LHCN-M2 (cell line): ENCODE measurements at places on chromosomes 16 and 17. TPM values are rescaled to one million over a fixed set of nuclear protein-coding genes. Genes with fewer than 3 reads are reported as not detected.

SMTNL2 gene
- not detected in 2 replicates for total RNA-seq

DNA sequence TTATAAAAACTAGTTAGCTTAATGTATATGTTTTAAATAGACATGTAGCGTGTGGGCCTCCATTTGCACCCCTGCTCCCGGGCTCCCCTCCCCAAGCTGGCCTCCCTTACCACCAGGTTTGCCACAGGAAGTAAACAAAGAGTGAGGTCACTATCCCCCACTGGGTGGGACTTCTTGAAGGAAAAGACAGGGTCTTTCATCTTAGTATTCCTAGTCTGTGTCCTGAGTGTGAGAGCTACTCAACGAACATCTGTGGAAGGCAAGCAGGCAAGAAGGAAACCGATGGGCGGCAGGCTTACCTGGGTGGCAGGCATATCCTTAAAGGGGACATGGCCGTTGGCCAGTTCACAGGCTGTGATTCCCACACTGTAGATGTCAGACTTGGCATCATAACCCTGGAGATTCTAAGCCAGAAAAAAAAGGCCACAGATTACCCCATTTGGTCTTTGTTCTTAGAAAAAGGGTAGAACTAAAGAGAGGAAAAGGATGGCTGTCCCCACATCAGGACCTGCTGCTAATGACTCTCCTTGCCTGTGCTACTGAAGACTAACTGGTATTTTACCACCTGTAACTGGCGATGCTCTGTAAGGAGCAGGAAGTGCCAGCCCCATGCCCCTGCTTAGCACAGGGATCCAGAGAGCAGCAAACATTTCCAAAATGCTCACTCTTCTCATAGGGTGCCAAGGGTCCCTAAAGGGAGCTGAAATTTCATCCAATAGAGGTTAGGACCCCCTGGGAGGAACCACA is 6.6 kb upstream of the LIMD2 start:
- DNase-seq = no peak

DNA sequence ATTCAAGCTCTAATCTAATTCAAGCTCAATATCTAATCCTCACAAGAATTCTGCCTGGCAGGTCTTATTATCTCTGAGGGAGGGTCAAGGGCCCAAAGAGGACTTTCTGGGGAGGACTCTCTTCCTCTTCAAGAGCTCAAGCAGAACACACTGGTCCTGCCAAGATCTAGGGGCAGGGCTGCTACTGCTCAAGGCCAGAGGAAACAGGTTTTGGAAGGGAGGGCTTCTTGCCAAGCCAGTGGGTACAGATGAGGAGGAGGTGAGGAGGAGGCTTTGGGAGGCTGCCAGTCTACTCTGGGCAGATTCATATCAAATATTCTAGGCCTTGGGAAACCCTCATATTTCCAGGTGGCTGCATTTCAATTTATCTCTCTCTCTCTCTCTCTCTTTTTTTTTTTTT is 51.8 kb upstream of the IL34 start:
- DNase-seq = no peak

TBC1D3G gene
- not detected in 2 replicates for total RNA-seq

DNA sequence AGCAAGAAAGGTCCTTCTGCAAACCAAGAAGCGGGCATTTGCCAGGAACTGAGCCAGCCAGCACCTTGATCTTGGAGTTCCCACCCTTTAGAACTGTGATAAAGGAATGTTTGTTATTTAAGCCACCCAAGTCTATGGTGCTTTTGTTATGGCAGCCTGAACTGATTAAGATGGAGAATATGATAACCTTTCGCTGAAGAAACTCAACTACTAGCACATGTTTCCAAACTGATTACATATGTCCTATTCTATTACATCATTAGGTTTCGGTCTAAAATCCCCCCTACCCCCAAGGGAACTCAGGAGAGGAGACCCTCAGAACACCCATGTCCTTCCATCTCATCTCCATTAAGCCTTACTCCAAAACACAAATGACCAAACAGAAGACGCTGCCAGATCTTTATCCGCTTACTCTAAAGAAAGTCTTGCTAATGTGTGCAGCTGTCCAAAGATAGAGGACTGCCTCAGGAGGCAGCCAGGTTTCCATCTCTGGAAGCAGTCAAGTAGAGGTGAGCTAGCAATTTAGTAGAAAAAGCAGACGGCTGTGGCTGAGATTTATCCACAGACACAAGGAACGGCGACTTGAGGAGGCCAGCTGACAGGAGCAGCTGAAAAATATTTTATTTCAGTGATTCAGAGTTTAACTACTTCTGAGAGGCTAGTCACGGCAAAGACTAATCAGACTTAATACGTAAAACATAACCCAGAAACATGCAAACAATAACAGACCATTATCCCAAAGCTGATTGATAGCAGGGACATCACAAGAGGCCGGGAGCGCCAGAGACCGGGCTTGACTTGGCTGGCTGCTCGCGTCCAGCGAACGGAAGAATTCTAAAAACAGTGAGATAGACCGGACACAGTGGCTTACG is 611.4 kb upstream of the CDH5 start:
- DNase-seq = peak; percentile 50

DNA sequence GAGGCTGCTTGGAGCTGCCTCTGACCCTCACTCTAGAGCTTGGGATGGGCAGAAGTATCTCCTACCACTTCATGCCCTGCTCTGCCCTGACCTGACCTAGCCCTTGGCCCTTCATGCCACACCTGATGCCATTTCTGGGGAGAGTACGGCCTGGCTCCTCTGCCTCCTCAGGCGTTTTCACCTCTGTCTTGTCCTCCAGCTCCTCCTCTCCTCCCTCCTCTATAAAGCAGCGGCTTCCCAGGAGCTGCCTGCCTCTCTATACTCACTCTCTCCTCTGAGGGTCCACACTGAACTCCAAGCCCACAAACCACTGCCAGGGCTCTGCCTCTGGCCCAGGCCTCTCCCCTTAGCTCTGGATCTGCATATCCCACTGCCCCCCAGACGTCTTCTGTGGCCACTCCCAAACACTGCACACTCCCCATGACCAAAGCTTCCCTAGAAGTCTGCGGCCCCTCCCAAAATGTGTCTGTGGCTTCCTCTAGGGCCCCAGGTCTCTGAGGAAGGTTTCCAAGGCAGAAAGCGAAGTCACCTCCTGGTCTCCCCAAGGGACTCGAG is 52.6 kb downstream of the PITPNM3 start:
- no peak for DNase-seq

PRR35 gene
- 0.06 TPM in 1 of 2 replicates, not detected in the other for total RNA-seq

DNA sequence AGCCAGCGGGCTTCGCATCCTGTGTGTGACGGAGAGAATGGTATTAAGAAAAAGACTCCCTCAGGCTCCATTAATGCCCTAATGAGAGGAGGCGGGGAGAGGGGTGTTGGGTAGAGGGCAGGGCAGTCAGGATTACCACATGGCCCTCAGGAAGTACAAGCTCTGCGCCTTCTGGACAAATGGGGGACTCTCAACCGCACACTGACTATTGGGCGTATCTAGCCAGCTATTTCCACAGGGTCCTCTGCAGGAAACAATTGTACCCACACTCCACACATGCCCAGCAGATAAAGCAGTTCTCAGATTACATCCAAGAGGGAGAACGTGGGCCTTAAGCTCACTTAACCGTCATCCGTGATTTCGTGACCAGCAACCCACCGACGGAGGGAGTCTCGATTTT is 14.7 kb downstream of the NXN start:
- no peak for DNase-seq

ITGAX gene
- not detected in 2 replicates for total RNA-seq

ARHGDIG gene
- not detected in 2 replicates for total RNA-seq

- DNase-seq = no peak
Observed at GRCh38 chr16:23564575-23565363, 7.2 kb downstream of the UBFD1 start.

GRCh38 chr16:49345829-49346228 is 27.8 kb upstream of the C16orf78 start:
- DNase-seq = no peak

DNA sequence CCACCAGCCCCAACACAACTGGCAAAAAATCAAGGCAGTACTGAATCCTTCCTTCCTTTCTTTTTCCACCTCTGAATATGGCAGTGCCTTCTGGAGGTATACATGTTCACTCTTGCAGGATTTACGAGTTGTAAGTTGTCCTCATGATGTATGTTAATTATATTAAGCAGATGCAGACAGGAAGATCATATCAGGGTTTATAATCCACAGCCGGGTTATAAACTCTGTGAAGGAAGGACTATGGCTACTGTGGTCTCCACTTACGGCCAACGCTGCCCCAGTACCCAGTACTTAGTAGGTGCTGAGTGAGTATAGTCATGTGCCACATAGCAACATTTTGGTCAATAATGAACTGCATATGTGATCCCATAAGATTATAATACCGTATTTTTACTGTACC is 19.6 kb upstream of the IRX5 start:
- no peak for DNase-seq

IL17C gene
- not detected in 2 replicates for total RNA-seq

TP53TG3B gene
- total RNA-seq = not detected in 2 replicates

SNF8 gene
- 135 and 146 TPM in 2 replicates for total RNA-seq

ANKRD40CL gene
- not detected in 2 replicates for total RNA-seq

SOX9 gene
- 8.0 and 11.3 TPM in 2 replicates for total RNA-seq

CLDN9 gene
- not detected in 2 replicates for total RNA-seq

DNA sequence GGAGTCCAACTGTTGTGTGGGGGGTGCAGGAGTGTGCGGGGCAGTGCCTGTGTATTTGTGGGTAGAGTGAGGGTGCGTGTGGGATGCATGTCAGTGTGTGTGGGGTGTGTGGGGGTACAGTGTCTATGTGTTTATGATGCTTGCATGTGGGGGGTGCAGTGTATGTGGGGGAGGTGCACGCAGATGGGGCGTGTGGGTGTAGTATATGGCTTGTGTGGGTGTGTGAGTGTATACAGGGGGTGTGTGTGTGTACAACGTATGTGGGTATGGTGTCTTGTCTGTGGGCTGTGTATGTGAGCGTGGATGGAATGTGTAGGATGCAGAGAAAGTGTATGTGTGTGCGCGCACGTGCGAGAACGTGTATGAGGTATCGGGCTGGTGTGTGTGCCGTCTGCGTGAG is 160.4 kb downstream of the ZFHX3 start:
- DNase-seq = no peak

GRCh38 chr16:30185683-30186421 is 2.5 kb downstream of the CORO1A start:
- no peak for DNase-seq

- no peak for DNase-seq
Observed at GRCh38 chr16:4612474-4612931, 2.2 kb downstream of the UBALD1 start.

- no peak for DNase-seq
Observed at GRCh38 chr16:79659344-79659743, 58.8 kb upstream of the MAF start.

ANKS3 gene
- total RNA-seq = 14.4 and 17.9 TPM in 2 replicates

DNA sequence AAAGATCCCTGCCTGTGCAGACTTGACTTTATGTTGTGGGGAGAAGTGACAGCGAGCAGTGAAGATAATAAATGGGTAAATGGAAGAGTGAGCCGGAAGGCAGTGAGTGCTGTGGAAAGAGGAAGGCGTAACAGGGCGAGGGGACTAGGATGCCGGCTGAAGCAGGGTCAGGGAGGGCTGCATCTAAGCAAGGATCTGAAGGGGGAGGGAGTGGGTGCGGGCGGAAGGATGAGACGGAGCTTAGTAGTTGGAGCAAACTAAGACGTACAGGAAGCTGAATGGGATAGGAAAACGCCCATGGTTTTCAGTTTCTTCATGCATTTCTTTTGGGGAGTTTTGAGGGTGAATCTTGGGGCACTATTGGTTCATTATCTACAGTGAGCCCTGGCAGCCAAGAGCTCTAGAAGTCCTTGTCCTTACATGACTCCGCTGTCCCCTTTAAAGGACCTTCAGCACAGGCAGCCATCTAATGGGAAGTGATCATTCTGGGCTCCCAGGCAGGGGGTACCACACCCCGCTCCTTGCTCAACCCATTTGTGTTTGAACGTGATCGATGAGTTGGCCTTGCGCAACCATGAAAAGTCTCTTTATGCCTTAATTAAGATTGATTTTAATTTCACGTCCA is 10.4 kb upstream of the NAT9 start:
- no peak for DNase-seq

DHRS7C gene
- not detected in 2 replicates for total RNA-seq

DNA sequence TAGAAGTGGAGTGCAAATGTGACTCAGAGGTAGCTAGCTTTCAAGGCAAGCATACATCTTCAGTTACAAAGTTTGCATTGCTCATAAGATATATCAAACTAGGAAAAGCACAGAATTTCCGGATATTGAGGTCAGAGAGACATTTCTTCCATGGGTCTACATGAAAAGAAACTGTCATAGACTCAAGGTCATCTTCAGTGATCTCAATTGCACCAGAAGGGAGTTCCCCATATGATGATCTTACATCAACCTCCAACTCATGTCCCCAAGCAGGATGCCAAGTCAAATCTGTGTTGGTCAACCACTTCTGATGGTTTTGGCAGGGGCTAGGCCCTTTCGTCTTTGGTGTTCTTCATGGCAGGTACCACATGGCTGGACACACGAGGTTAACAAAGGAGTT is 459.9 kb upstream of the MAF start:
- no peak for DNase-seq

DNA sequence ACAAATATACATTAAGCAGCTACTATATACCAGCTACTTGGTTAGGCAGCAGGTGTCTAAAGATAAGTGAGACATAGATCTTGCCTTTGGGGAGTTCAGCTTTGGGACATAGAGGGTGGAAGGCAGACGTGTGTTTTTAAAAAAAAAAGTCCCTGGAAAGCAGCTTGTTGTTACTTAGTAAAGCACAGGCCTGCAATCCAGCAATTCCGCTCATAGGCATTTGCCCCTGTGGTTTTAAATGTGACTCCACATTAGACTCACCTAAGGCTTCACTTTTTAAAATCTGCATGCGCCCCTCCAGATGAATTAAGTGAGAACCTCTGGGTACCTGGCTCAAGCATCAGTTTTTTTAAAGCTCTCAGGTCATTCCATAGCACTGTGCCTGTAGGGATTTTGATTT is 7.2 kb upstream of the MLYCD start:
- DNase-seq = no peak

GRCh38 chr17:80826346-80826954 is 165.2 kb upstream of the CHMP6 start:
- no peak for DNase-seq

DNA sequence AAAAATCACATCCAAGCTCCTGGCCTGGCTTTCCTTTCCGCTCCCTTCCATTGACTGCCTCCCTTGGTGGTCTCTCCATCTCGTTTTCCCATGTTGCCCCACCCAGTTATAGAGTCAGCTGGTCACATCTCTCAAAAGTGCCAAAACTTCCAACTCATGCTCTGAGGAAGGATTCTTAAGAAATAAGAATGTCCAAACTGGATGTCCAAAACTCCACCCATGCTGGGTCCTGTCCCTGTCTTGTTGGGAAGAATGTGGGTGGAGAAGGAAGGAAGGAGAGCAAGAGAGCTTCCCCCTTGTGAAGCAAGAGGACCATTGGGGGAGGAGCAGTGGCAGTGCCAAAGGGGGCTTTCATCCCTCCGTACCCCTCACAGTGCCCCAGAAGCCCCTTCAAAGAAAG is 44.6 kb upstream of the MAP3K14 start:
- no peak for DNase-seq
